Stimulated activated CD4-positive, alpha-beta T cell treated with anti-CD3 and anti-CD28 coated beads, Interleukin-4, amount 100 ng/mL, for 4 hours (primary cell): ENCODE measurements at places on chromosomes 2 and 18.

DNA sequence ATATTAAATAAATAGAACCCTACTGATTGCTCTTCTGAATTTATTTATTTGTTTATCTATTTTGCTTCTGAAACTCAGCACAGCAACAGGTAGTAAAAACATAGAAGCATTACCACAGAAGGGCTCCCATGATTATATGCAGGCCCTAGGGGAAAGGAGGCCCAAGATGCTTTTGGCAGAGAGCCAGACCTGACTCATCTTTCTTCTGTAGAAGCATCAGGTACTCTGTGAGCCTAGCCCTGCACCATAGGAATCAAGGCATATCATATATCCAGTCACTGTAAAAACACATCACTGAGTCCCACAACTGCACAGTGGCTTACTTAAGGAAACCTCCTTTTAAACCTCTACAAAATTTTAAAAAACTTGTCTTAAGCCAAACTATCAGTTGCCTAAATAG, 1.8 kb downstream of the SCN9A start:
- no peak for DNase-seq

- DNase-seq = no peak
These were observed 37.8 kb downstream of the MYO7B start for GRCh38 chr2:127573298-127573697.

DNA sequence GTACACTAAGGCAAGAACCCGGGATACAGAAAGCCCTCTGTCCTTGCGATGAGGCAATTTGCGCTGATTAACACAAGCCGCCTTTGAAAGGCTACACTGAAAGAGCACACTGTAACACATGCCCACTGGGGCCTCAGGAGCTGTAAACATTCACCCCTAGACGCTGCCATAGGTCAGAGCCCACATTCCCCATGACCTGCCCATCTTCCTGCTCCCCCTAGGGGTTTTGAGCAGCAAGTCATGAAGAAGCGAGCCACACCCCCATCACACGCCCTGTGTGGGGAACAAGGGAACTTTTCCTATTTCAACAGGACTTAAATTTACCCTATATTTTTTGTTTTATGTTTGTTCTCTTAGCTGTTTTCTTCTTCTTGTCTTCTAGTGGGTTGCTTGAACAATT, 47.8 kb upstream of the SLC4A10 start:
- DNase-seq = no peak

DNA sequence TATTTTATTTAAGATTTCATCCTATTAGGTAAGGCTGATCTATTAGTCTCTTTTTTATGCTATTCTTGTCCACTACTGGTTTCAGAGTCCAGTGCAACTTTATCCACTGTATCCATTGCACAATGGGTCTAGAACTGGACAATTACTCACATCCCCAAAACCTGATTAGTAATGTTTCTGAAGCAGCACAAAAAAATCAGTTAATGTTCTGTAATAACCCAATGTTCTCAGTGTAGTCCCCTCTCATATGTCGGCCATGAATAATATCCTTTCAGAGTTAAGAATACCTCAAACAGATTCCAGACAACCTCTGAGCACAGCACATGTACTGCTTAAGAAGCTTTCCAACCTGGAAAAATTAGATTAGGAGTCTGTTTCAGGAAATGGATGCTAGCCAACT, 29.7 kb downstream of the MGAT4A start:
- DNase-seq = no peak

DNA sequence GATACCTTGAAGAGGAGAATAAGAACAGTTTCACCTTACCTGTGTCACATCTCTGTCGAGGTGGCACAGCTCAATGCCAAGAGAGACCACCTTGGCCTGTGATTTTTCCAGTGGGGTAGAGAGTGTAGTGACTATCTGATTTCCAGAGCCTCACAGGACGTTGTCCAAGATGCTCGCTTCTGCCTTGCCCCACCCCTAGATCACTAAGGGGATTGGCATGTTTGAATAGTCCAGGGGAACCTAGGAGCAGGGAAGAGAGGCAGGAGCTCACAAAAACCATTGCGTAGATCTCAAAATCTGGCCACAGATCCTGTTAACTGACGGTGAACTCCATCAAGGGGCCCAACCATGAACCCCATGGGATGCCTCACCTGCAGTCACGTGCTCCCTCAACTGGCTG, 24.2 kb downstream of the TMEM178A start:
- no peak for DNase-seq

- DNase-seq = no peak
These were observed 72.9 kb downstream of the CIB4 start for GRCh38 chr2:26568076-26568890.

DNA sequence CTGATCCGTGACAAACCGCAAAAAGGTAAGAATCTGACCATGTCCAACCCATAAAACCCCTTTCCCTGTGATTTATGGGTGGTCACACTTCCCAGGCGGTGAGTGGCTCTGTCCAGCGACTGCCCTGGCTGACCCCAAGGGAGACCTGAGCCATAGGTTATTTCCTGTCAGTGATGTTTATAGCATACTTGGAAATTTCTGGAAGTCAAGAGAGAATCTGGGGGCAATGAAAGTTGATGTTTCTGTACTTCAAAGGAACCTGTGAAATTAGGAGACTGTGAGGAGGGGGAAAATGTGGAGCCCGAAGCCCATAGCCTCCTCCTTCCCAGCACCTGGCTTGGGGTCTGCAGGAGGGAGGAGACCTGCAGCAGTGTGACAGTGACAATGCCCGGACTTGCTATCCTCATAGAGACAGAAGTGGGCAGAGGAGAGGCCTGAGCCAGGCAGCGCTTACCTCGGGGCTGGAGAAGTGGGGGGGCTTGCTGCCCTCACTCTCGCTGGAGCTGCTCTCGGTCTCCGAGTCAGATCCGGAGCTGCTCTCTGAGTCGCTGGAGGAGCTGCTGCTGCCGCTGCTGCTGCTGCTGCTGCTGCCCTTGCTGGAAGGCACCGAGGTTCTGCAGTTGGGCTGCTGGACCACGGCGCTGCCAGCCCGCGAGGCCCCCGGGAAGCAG, 111.3 kb upstream of the REV1 start:
- no peak for DNase-seq

DNA sequence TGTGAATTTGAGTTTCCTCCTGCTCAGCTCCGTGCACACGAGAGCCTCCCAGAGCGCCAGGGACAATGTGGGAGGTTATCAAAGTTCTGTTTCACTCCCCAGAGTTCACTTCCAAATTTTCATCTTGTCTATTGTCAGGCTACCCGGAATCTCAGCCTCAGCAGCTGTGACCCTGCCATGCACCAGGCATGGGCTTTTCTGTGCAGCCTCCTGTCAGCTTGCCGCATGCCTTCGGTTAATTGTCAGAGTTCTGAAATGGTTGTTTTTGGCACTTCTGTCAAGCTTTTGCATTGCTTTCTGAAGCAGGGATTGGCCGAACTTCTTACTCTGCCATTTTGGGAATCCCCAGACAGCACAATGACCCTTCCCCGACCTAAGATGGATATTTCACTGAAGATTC, 60.4 kb downstream of the SH3YL1 start:
- no peak for DNase-seq

DNA sequence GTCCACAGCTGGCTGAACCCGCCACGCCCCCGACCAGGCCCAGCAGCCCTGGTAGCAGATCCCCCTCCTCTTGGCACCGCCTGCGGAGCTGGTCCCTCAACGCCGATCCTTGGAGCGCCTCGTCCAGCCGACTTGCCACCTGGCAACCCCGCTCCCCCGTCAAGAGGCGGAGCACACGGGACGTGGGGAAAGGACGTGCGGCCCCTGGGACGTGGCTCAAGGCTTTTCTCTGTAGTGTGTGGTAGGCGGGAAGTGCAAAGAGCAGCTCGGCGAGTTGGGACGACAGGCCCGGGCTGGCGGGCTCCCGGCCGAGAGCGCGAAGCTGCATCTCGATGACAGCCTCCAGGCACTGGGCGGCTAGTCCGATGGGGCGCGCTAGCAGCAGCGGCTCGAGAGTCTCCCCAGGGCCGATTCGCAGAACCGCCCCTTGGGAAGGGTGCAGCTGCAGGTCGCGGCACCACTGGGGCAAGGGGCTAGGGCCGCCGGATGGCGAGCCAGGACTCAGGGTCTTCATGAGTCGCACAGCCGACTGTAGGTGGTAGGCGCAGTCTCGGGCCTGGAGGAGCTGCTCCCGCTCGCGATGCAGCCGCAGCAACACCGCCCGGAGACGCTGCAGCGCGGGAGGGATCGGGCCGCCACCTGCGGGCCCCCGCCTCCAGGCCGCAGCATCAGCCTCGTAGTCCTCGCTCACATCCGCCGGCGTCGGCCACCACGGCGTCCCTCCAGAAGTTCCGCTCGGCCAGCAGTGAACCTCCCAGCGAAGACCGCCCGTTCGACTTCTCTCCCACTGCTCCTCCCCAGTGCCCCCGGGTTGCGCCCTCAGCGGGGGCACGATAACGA, 617 bp downstream of the CCDC142 start:
- peak; percentile 49 for DNase-seq

GRCh38 chr2:174678395-174678794, 80.8 kb upstream of the WIPF1 start:
- DNase-seq = no peak

DNA sequence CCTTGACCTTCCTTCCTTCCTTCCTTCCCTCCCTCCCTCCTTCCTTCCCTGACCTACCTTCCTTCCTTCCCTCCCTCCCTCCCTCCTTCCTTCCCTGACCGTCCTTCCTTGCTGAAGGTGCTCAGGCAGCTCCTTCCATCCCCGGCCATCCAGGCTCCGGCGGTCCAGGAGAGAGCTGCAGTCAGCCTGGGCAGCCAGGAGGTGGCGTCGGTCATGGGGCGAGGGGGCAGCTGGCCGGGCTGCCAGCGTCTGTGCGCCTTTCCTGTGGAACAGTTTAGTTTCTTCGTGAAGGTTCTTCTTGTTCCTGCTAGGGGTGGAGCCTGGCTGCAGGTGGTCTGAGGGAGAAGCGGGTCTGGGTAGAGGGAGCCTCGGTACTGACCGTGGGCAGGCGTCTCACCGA, 15.7 kb downstream of the GPR35 start:
- no peak for DNase-seq

DNA sequence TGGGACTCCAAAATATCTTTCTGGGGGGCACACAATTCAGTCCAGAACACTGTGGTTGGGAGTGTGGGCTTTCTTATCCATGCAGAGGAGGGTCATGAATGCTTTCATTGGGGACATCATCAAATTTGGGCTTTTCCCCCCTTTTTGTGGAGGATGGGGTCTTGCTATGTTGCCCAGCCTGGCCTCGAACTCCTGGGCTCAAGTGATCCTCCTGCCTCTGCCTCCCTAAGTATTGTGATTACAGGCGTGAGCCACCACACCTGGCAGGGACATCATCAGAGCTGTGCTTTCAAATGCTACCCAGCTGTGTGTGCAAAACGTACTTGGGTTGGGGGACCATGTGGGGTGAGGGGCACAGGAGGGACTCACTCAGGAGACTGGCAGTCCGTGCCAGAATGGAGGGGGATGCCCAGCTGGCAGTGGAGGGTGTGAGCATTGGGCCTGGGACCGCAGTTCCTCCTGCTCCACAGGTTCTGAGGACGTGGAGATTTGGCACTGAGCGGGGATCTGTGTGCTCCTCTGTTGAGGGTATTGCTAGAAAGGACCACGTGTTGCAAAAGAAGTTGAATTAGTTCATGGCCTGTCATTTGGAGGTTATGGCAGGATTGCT, 24.4 kb downstream of the EMILIN2 start:
- DNase-seq = no peak

GRCh38 chr2:75033516-75033915, 75.1 kb downstream of the POLE4 start:
- no peak for DNase-seq

DNA sequence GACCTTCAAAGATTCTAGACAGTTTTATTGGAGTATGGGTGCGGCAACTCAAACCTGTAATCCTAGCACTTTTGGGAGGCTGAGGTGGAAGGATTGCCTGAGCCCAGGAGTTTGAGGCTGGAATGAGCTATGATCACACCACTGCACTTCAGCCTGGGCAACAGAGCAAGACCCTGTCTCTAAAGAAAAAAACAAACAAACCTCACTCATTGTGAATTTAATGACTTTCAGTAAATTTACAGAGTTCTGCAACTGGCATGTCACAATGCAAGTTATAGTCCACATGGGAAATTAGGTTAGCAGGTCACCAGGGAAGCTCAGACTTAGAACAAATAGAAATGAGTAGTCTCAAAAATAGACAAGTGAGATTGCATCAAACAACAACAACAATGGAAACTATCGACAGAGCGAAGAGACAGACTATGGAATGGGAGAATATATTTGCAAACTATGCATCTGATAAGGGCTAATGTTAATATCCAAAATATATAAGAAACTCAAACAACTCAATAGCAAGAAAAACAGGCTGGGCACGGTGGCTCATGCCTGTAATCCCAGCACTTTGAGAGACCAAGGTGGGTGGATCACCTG, 6.7 kb upstream of the NRBP1 start:
- DNase-seq = no peak

GRCh38 chr18:45357686-45358470, 257.4 kb upstream of the SLC14A2 start:
- no peak for DNase-seq

- DNase-seq = no peak
These were observed 36.2 kb downstream of the CAPN13 start for GRCh38 chr2:30770816-30771576.

- DNase-seq = no peak
These were observed 256.9 kb downstream of the CDH19 start for GRCh38 chr18:66346833-66347588.

DNA sequence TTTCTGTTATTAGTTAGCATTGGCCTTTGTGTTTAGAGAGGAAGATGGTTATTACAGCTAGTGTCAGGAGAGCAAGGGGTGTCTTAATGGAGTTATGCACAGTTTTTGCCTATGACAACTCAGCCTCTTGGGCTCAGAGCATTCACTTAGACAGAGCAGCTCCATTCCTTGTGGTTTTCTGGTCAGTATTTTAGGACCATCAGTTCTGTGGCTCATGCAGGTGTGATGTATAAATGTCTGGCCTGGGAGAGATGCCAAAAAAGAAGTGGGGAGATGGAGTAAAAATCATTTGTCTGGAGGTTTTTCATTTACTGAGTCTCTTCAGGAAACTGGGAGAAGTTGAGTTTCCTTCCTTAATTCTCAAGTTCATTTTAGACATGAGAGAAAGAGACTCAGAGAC, 79.7 kb downstream of the PRKCE start:
- no peak for DNase-seq

DNA sequence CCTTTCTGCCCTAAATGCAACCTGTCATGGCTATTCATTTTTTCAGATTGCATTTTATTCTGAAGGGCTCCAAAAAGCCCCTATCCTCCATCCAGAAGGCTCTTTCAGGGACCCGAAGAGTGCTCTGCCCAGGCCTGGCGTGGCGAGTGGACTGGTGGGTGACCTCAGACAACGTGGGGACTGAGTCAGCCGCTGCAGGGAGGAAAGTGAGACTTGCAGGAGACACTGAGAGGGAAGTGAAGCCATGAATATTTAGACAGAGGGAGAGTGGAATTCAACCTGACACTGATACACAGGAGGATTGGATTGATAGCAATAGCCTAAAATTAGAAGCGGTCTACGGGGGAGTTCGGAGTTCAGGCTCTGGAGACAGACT, 63.6 kb upstream of the SIX2 start:
- no peak for DNase-seq

- DNase-seq = no peak
These were observed 13.2 kb downstream of the MEMO1 start for GRCh38 chr2:31997653-31998052.

GRCh38 chr2:148042219-148042618, 21.3 kb downstream of the MBD5 start:
- no peak for DNase-seq
